ENCODE measurements at places on chromosomes 4 and X. TPM values are rescaled to one million over a fixed set of nuclear protein-coding genes. Genes with fewer than 3 reads are reported as not detected.

DNA sequence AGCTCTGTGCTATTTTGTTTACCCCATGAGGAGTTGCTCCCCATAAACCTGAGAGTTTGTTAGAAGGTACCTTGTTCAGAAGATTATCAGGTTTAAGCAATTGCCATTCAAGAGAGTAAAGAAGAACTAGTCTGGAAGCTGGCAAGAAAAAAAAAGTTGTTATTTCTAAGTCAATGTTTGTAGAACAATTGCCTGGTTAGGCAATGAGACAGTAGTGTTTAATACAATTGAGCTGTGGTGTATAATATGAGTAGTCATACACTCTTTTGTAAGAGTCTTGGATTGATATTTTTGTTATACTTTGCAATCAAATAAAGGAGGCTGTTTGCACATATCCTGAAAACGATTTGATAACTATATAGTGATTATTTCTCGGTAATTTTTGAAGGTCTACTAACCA is 44.7 kb downstream of the GALNT7 start:
- no peak for DNase-seq

DNA sequence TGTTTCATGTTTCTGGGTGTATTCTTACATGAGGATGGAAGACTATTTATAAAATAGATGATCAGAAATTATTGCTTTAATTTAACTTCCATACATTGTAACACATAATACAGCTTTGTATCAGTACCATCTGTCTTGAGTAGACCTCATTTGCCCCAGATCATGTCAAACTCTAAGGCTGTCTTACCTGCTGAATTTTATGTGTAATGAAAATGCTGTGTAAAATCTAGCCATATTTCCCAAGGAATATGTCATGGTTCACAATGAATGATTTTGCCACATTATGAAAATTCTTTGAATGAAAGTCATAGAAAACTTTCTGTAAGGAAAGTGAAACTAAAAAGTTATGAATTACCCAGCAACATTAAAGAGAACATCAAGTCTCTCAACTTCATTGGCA is 7.4 kb downstream of the BDH2 start:
- no peak for DNase-seq

DNA sequence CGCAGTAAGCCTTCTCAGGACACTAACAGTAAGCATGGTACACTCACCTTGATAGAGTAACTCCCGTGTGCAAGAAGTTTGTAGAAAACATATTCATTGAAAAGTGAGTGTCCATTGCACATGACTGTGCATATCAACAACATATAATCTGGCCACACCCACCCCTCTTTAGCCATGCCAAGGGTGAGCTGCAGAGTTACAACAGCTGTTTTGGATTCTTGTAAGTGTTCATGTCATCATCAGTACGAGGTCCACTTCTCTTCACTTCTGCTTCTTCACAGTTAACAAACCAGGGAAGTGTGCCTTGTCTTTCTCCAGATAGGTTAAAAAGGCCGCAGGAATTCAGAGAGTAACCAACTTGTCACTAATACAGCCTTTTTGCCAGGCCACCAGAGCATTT is 116.6 kb downstream of the IRF2 start:
- DNase-seq: no peak

GRCh38 chrX:108148524-108148923 is 56.9 kb downstream of the ATG4A start:
- DNase-seq: no peak

GRCh38 chr4:54929459-54929858 is 195.9 kb downstream of the KDR start:
- DNase-seq: no peak

- DNase-seq: no peak
Observed at GRCh38 chrX:44651358-44651757, 108.7 kb upstream of the FUNDC1 start.

DNA sequence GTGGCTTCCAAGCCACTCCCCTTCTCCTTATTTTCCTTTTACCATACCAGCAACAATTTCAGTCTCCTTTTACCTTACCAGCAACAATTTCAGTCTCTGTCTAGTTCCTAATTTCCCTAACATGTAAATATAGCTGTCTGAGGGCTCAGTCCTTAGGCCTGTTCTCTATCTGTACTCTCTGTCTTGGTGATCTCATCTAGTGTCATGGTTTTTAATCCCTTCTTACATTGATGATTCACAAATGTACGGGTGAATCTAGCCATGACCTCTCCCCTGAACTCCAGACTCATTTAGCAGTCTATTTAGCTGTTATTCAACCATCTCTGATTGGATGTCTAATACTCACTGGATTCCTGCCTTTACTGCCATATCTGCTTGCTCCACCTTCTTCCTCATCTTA is 7.2 kb downstream of the IL15 start:
- DNase-seq: no peak

DNA sequence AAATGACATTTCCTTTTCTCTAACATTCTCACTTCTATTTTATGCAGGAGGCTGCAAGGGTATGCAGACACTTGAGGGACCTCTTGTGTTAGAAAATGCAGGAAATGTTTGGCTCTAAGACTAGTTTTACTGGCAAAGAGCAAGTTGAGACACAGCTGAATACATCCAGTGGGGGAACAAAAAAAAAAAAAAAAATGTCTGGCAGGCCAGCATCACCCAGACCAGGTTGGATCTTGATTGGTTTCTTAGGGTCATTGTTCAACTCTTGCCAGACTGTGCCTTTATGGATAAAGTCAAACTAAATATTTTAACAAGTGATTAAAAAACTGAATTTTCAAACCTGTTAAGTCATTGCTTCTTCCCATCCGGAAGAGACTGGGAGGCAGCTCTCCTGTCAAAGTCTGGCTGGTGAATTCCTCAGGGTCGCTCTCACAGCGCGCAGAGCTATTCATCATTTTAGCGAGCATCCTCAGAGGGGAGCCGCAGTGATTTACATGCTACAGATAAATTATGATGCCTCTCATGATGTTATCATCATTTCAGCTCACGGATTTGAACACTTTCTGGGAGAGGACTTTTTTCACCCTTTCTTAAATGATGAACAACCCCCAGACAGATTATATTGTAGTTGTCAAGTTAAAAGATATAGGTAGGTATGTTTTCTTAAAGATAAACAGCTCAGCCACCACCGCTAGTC is 23.6 kb upstream of the PACRGL start:
- no peak for DNase-seq

The WNK3 gene
- total RNA-seq: 10.0 TPM

DNA sequence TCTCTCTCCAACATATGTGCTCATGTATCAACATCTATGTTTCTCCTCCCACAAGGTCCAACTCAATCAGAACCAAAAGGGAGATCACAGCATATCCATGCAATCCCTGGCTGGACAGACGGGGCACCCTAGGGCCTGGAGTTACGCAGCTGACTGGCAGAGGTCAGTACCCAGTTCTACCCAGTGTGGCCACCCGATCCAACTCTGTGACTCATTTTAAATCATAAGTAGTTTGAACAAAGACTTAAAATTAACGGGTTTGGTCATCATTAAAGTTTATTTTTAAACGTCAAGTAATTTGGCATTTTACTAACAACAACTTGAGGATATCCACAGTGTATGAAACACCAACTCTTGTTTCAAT is 59.5 kb downstream of the APBB2 start:
- no peak for DNase-seq

DNA sequence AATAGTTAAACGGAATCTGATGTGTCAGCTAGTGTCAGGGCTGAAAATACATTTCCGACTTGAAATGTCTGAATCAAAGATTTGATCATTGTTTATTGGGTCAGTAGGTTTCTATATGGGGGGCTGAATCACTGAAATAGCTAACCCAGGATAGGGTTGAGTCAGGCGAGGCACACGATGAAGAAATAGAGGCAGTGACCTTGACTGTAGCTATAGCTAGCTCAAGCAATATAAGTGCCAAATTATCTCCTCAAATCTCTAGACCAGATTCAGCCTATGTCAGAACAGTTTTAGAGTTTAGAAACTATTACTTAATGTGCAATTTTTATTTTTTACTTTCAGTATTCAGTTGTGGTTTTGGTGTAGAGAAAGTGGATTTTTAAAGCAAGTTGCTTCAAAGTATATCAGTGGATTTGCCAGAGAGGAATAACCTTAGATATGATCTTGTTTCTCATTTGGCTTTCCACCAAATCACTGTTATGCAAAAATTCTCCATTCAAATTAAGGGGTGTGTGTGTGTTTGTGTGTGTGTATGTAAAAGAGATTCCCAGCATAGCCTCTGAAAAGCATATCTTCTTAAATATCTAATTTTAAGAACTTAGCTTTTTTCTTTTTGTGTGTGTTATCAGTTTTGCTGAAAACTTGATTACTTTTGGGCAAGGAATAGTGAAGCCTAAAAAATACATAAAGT is 100.3 kb upstream of the RPL34 start:
- DNase-seq: no peak

- no peak for DNase-seq
Observed at GRCh38 chr4:189409158-189409557, 531.5 kb upstream of the FRG1 start.

The MSANTD1 gene
- total RNA-seq: 1.7 TPM

GRCh38 chr4:36921476-36922216 is 322.9 kb upstream of the NWD2 start:
- DNase-seq: no peak

The DCAF12L1 gene
- 0.10 TPM for total RNA-seq

- no peak for DNase-seq
Observed at GRCh38 chrX:27840881-27841280, 33.1 kb downstream of the MAGEB10 start.

GRCh38 chr4:68299492-68300457 is 50.1 kb downstream of the YTHDC1 start:
- no peak for DNase-seq

The ADH1C gene
- 43.5 TPM for total RNA-seq

DNA sequence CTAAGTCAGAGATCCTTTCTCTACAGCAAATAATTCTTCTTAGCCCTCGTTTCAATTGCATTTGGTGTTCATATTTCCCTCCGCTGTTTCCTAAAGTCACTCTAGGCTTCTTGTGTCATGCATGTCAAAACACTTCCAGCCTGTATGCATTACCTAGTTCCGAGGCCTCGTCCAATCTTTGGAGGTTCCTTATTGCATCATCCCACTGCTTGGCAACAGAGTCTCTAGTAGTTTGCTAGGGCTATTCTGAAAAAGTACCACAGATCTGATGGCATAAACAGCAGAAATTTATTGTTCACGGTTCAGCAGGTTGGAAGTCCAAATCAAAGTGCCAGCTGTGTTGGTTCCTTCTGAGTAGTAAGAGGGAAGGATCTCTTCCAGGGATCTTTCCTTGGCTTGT is 5.9 kb downstream of the H2BW2 start:
- no peak for DNase-seq

DNA sequence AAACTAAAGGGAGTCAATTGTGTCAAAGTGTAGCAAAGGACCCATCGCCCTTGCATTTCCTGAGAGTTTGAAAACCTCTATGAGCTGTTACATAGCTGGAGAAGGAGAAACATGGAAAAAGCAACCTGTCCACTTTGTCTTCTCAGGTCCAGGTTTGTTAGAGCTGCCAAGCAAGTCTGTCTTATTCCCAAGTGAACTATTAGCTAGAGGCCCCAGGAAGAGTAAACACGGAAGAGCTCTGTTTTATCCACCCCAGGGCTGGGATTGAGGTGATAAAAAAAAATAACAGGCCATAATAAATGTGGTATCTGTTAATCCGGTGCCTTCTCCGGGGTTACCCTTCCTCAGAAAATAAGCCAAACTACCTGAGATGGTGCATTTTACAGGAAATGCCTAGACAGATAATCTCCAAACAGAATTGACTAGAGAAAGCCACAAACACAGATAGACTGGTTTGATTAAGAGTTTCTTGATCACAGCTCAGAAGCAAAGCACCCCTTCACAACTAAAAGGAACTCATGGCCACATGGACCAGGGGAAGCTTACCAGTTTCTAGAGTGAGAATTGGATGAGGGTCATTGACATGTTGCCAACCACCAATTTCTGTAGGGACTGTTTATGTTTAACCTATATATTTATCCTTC is 35.9 kb upstream of the RELL1 start:
- DNase-seq: no peak

- no peak for DNase-seq
Observed at GRCh38 chrX:136879001-136879687, 1.4 kb downstream of the RBMX start.

DNA sequence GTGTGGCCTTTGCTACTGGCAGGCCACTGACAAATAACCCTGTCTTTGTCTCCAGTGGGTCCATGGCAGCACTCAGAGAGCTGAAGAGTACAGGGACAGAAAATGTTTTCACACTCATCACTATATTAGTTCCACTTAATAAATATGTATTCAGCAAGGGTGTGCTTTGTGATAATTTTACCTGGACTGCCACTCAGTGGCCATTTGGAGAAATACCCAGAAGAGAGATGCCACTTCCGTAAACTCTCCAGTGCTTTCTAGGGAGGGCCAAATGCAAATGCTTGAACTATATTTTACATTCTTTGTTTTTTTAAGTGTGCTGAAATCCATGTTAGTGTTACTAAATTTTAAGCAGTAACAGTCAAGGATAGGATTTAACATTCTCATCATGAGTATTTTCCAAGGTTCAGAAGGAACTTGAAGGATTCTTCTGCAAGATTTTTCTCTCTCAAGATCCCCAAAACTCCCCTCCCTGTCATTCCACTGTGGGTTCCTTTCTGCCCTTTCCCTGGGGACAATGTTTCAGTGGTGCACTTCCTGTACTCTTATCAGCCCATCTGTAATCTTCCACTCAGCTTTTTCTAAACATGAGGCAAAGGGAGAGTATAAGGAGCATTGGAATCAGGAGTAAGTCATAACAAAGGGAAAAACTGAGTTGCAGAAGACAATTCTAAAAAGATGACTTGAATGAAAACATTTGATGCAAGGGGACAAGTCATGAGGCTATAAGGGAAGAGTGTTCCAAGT is 46.0 kb downstream of the TFDP3 start:
- DNase-seq: no peak

- DNase-seq: no peak
Observed at GRCh38 chr4:133865612-133866327, 335.8 kb downstream of the PABPC4L start.

DNA sequence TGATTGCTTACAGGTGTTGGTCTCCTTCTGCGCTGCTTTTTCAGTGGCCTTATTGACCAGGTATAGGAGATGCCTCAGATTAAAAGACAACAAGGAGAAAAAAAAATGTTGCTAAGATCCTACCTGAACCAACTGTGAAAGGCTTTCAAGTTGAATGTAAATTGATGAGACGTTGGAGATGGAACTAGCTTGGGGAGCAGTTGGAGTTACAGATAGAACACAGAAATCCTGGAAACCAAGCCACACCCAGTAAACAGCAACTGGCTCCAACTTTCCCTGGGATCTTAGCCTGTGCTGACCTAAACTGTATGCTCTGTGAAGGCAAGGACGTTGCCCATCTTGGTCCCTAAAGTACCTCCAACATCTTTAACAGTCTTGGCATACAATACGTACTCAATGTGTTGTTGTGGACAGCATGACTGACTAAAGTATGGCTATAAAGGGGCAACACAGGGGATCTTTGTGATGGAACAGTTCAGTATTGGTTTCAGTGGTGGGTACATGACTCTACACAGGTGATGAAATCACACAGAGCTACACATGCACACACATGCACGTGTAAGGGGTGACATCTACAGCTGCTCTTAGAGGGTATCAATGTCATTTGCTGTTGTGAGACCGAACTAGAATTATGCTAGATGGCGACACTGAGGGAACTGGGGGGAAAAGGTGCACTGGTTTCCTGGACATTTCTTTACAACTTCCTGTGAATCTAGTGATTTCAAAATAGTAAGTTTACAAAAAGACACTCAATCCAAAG is 22.3 kb downstream of the GAB3 start:
- no peak for DNase-seq

Measured in ureter (tissue), 1 donor.